ENCODE measurements at places on chromosomes 2 and 18.

GRCh38 chr2:32168513-32168912 lies 2.8 kb downstream of the SLC30A6 start:
- no peak for DNase-seq

- DNase-seq: no peak
Measured at GRCh38 chr2:100206731-100207255, 64.4 kb upstream of the AFF3 start.

DNA sequence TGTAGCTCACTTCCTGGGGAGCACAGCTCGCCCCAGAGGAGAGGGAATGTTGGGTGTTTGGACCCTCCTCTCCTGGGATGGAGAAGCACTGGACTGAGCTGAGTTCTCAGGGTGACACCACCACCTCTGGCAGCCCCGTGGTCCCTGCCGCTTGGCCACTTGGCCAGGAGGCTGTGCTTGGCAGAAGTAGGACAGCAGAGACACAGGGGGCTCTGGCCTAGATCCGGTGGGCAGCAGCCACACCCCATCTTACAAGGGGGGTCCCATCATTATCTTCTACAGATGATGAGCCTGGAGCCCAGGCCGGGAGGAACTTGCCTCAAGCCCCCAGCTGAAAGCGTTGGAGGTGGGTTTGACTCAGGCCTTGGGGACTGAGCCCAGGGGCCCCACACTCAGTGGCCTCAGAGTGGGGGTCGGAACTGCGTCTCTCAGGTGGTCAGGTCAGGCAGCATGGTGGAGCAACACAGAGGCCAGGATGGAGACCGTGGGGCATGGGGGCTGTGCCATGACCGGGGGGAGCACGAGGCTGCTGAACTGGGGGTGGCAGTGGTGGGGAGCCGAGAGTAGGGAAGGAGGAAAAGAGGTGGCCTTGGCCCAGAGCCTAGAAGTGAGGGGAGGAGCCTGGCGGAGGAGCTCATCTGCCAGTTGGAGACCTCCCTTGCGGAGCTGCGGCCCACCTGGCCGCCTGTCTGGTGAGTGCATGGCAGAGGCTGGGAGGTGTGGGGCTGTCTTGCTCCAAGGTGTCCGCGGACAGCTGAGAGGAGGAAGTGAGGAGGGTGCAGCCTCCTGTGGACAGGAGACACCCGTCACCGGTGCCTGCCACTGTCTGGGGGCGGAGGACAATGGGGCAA lies 63.6 kb upstream of the HDAC4 start:
- no peak for DNase-seq

DNA sequence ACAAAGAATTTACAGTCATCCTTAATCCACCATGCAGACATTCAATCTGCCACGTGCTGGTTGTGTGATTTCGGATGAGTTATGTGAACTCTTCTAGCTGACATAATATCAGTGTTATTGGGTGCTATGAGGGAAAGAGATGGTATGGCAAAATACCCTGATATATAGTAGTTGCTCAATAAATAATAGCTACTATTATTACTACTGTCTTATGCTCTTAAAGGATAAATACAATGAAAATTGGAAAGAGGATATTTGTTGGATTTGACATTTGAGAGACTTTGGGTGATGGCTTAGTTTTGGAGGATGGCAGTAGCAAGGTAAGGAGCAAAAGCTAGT lies 86.5 kb downstream of the MYO3B start:
- no peak for DNase-seq

DNA sequence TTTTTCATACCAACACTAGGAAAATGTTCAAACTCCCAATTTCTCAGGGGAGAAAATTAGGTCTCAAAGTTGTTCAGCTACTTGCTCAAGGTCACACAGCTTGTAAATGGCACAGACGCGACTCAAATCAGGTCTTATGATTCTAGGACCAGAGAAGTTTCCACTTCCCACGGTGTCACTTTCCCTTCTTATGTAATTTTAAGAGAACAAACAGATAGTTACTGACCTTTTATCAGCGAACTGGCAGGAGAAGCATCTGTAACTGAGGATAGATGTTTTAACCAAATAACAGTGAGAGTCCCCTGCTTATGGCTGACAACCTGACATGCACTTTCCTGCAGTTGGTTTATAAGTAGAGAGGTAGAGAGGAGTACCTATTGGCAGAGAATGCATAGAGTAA lies 2.1 kb upstream of the KCNJ3 start:
- DNase-seq: no peak

- no peak for DNase-seq
Measured at GRCh38 chr2:208542465-208543041, 136.0 kb downstream of the PTH2R start.

DNA sequence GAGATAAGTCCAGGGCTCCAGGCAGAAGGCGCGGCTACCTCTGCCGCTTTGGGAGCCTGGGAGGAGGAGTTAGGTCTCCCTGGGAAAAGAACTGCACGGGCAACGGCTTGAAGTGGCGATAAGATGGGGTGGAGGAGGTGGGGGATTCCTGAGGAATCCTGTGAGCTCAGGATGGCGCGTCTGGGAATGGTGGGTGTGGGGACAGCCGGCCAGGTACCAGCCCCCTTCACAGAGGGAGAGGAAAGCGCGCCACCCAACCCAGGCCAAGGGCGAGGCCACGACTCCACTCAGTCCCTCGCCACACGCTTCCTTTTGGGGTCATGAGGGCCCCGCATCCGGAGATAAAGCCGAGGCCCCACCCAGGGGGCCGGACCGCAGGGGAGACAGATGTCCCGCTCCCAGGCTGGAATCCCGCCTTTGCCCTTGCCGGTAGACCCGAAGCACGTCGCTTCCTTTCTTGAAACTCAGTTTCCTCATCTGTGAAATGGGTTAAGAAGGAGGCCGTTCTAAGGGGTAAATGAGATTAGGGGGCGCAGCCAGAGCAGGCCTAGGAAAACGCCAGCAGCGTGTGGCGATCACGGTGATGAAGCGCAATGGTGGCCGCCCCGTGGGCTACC lies 1.7 kb upstream of the CTDSP1 start:
- peak; percentile 32 for DNase-seq

DNA sequence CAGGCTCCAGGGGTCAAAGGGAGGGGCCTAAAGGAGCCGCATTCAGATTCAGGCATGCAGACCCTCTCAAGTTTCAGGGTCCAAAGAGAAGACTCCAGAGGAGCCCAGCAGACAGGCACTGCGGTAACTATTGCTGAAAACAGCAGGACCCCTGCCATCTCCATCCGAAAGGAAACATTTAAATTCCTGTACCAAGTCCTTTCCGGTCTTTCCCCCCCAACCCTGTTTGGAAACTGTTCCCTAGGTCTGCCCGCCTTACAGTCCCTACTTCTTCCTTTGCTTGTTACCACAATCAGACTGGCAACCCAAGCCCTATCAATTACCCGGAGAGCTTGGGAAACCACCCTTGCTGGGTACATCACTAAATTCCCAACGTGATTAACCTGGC lies 82.0 kb downstream of the DNMT3A start:
- no peak for DNase-seq

DNA sequence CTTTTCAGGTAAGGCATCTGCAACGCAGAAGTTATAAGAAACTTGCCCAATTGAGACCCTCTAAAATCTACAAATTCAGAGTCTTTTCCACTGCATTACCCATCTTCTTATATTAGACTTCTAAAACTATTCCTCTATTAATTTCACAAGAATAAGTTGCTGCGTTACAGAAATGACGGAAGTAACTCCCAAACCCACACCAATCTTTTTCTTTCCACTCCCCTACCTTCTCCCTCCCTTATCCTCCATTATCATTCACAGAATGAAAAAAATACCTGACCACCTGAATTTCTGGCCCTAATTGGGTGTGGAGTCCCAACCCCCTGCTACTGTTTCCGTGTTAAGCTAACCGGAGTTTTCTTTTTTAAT lies 689 bp downstream of the RPRD1A start:
- peak; percentile 11 for DNase-seq

- no peak for DNase-seq
Measured at GRCh38 chr2:71353248-71353647, 21.7 kb downstream of the ZNF638 start.

DNA sequence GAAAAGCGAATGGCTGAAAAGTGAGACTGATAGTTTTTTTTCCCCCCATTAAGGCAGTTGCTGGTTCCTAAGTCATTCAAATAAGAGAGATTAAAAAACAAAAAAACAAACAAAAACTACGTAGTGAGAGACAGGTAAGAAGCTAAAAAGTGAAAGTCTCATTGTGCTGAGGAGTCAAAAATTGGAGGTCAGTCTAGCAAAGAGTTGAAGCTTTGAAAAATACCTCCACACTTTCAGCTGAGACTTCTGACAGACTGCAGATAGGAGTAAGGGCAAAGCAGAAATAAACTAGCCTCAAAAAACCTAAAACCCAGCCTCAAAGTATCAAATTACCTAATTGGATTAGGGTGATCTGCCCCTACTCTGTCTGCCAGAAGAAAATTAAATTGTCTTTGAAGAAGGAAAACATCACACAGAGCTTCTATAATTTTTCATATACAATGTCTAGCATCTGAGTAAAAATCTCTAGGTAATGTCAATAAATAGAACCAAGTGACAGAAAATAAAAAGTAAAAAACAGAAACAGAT lies 10.9 kb upstream of the EIF2AK3 start:
- DNase-seq: no peak

DNA sequence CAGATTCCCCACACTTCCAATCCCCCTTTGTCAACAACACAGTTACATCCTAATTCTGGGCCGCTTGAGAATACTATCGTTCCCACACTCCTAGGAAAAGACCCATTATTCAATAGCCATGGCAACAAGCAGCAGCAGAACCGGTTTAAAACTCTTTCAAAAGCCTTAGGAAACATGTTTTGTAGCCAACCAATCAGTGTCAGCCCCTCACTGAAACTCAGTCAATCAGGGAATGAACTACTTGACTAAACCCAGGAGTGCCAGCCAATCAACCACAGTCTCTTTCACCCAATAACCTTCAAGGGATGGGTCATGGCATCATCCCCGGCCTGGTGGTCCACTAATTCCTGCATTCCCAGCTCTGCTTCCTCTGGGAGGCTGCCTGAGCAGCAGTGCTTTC lies 204.8 kb upstream of the HS6ST1 start:
- no peak for DNase-seq

DNA sequence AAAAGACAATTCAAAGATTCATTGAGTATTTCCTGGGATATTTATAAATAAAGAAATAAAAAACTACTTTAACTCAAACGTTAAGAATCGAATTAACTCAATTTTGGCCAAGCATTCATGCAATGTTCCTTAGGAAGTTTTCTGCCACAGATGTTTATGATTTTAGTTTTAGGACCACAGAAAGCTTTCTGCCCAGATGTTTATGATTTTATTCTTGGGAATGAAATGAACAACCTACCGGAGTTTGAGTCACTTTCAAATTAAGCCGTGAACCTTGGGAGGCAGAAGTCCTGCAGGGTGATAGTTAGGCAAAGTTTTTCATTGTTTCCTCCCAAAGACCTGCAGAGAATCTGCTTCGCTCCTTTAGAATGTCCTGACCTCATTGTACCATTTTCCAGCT lies 34.7 kb upstream of the MBP start:
- DNase-seq: no peak

DNA sequence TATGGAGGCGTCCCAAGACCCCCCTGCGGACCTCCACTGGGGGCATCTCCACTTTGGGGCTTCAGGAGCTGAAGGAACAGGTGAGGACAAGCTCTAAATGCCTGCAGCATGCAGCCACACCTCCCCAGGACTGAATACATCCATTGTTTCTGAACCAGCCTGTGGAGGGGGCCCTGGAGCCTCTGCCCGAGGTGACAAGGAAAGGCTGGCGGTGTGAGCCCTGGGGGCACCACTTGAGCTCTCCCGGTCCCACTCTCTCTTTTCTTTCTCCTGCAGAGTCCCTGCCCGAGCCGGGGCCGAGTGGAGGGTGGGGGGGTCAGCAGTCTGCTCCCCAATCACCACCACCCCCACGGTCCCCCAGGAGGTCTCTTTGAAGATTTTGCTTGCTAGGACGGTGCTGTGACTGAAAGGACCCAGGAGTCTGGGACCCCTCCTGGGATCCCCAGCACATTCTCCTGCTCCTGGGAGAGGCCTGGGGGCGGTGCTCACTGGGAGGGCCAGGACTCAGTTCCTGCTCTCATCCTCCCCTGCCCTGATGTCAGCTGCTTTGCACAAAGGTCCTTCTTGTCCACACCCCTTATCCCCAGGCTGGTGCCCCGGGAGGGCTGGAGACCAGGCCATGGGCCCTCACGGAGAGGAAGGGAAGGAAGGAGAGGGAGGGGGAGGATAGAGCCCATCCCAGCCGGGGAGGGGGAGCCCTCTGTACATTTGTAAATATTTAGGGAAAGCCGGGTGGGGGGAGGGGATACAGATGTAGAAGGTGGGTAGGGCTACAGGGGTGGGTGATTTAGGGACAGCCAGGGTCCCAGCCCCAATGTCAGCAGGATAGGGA lies 5.7 kb downstream of the CHPF start:
- no peak for DNase-seq

GRCh38 chr2:62369541-62370202 lies 136.3 kb downstream of the TMEM17 start:
- DNase-seq: no peak

DNA sequence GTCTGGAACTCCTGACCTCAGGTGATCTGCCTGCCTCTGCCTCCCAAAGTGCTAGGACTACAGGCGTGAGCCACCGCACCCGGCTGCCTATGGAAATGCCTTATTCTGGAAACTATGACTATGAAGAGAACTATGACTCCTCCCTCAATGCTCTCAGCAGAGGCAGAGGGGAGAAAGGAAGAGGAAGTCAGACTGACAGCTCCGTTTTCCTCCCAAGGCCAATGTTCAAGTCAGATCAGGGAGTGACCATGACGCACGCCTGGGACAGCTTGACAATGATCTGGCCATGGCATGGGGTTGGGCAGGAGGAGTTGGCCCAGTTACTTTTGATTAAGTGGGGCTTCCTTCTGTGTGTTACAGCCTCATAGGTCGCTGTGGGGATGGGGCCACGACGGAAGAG lies 44.3 kb upstream of the MRPL33 start:
- no peak for DNase-seq

DNA sequence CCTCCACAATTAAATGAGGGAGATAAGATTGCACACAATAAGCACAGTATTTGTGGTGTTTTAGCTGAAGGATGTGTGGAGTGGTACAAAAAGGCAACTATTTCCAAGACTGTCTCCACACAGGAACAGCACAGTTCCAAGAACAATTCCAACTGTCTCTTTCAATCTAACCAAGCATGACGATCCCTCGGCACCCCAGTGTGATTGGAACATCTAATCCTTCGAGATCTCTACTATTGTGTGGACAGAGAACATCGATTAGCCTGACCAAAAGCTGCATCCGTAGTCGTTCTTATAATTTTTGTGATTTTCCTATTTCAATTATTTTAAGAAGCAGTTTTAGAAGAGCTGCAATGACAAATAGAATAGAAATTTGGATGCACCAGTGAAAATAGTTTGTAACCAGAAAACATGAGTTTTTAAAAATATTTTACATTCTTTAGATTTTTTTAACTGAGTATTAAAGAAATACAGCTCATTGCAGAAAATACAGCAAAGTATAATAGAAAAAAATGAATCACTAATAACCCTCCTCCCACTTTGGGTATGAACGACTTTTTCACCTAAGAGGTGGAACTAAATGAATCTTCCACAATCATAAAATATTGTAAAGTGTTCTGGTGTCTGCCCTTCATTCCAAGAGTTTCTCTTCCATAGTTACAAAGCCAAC lies 76.4 kb upstream of the CABLES1 start:
- no peak for DNase-seq

GRCh38 chr2:96684883-96685576 lies 42.5 kb downstream of the FER1L5 start:
- no peak for DNase-seq

GRCh38 chr18:60996822-60997221 lies 336.4 kb upstream of the CDH20 start:
- DNase-seq: no peak
